ENCODE measurements at places on chromosomes 1 and 21. TPM values are rescaled to one million over a fixed set of nuclear protein-coding genes. Genes with fewer than 3 reads are reported as not detected.

The CGN gene
- total RNA-seq, result 5.2 TPM

The GNG4 gene
- 0.51 TPM for total RNA-seq

The THEM5 gene
- total RNA-seq, result not detected

The MYOG gene
- not detected for total RNA-seq

The HPCAL4 gene
- total RNA-seq, result not detected

The SELE gene
- not detected for total RNA-seq

The SH2D2A gene
- total RNA-seq, result 2.3 TPM

The GBP3 gene
- total RNA-seq, result 9.8 TPM

The ZNF593OS gene
- not detected for total RNA-seq

The NMNAT1 gene
- total RNA-seq, result 3.7 TPM

The HCRTR1 gene
- not detected for total RNA-seq

The SLC37A1 gene
- 13.6 TPM for total RNA-seq

The CFHR3 gene
- not detected for total RNA-seq

The TUT4 gene
- total RNA-seq, result 14.3 TPM

The F3 gene
- total RNA-seq, result 92.4 TPM

The S100A7 gene
- total RNA-seq, result not detected

The SLFNL1 gene
- total RNA-seq, result 0.13 TPM
